ENCODE measurements at places on chromosomes 4 and X. TPM values are rescaled to one million over a fixed set of nuclear protein-coding genes. Genes with fewer than 3 reads are reported as not detected.

DNA sequence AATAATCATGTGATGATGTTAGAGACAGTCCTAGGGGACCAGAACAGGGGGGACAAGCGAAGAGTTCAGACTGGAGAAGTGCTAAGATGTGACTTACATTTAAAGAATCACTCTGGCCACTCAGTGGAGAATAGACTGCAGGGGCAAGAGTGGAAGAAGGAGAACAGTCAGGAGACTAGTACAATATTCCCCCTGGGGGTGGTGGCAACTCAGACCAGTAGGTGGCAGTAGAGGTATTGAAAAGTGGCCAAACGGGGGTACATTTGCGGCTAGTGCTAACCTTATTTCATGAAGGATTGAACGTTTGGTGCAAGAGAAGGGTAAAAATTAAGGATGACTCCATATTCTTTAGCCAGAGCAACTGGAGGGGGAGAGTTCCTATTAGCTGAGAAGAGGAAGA lies 2.7 kb upstream of the BMX start:
- H3K4me1 ChIP-seq: peaks cover 9% of the 10 kb centered on the region

GRCh38 chr4:147340111-147340510 lies 140.8 kb upstream of the EDNRA start:
- H3K4me3 ChIP-seq: no peak overlapping the region
- H3K27ac ChIP-seq: no peak overlapping the region
- H3K27me3 ChIP-seq: no peaks in the 10 kb centered on the region
- no peaks in the 10 kb centered on the region for H3K4me1 ChIP-seq

DNA sequence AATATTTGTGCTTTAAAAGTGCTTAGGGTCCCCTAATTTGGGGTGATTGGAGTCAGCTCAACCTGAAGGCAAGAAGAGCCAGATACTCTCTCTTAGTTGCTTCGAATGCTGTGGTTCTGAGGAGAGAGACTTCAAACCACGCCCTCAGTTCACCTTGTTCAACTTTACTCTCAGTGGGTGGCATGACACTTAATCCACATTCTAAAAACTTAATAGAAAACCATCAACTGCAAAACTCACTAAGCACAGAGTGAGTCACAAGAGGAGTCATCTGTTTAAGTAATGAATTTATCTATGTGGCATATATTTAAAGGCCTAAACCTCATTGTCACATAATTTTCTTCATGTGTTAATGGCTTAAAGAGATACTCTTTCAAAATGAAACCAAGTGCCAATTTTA lies 99.5 kb upstream of the SLC4A4 start:
- no peak overlapping the region for H3K4me3 ChIP-seq
- H3K27me3 ChIP-seq: no peaks in the 10 kb centered on the region
- H3K36me3 ChIP-seq: no peaks in the 10 kb centered on the region
- DNase-seq: no peak
- no peak overlapping the region for H3K27ac ChIP-seq

GRCh38 chr4:170231377-170231776 lies 141.6 kb upstream of the AADAT start:
- no peaks in the 10 kb centered on the region for H3K27me3 ChIP-seq
- no peaks in the 10 kb centered on the region for H3K4me1 ChIP-seq
- DNase-seq: no peak
- no peak overlapping the region for H3K27ac ChIP-seq

GRCh38 chr4:156290811-156291210 lies 337.1 kb upstream of the CTSO start:
- no peak overlapping the region for H3K27ac ChIP-seq
- no peak for DNase-seq
- H3K27me3 ChIP-seq: no peaks in the 10 kb centered on the region
- H3K36me3 ChIP-seq: no peaks in the 10 kb centered on the region
- H3K4me1 ChIP-seq: no peaks in the 10 kb centered on the region

- no peaks in the 10 kb centered on the region for H3K36me3 ChIP-seq
- no peak overlapping the region for H3K27ac ChIP-seq
- DNase-seq: no peak
- H3K4me3 ChIP-seq: no peak overlapping the region
- H3K4me1 ChIP-seq: no peaks in the 10 kb centered on the region
These were observed 10.7 kb downstream of the TIFA start for GRCh38 chr4:112274959-112275358.

DNA sequence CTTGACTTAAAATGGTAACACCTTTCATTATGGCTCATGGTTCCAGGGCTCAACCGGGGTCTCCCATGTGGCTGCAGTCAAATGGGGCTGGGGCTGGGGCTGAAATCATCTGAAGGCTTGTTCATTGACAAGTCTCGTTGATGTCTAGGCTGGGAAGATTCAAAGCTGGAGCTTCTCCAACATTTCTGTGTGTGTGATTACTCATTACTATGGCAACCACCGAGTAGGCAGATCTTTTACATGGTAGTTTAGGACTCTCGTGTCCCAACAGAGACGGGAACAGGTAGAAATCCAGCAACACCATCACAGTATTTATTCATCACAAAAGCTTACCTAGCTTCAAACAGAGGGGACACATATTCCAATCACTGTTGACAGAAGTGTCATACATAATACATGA lies 7.8 kb downstream of the YTHDC1 start:
- peak; percentile 69 for DNase-seq
- no peak overlapping the region for H3K27ac ChIP-seq
- peaks cover 1% of the 10 kb centered on the region for H3K36me3 ChIP-seq
- H3K4me1 ChIP-seq: peaks cover 5% of the 10 kb centered on the region
- no peaks in the 10 kb centered on the region for H3K27me3 ChIP-seq

- peaks cover 8% of the 10 kb centered on the region for H3K4me1 ChIP-seq
- H3K36me3 ChIP-seq: no peaks in the 10 kb centered on the region
- DNase-seq: no peak
- H3K4me3 ChIP-seq: no peak overlapping the region
- no peak overlapping the region for H3K27ac ChIP-seq
These were observed 57.7 kb downstream of the TBL1X start for GRCh38 chrX:9522378-9523155.

Gene HTN3
- total RNA-seq: not detected

Gene TENM3
- 57.5 TPM for total RNA-seq

Gene UGT2B11
- total RNA-seq: 0.33 TPM

Gene PAGE2
- not detected for total RNA-seq

Gene C4orf17
- total RNA-seq: not detected

Gene KLHL4
- 13.5 TPM for total RNA-seq

Gene TECRL
- total RNA-seq: not detected

Gene TDO2
- total RNA-seq: 0.50 TPM

Measured in spinal cord (tissue), 10 donors.